ENCODE measurements at places on chromosomes 6 and 20.
A peak's percentile ranks its signal among the peaks of the same experiment; 100 is the strongest.

GRCh38 chr6:4135665-4136353, 434 bp upstream of the ECI2 start:
- DNase-seq: peak; percentile 84

DNA sequence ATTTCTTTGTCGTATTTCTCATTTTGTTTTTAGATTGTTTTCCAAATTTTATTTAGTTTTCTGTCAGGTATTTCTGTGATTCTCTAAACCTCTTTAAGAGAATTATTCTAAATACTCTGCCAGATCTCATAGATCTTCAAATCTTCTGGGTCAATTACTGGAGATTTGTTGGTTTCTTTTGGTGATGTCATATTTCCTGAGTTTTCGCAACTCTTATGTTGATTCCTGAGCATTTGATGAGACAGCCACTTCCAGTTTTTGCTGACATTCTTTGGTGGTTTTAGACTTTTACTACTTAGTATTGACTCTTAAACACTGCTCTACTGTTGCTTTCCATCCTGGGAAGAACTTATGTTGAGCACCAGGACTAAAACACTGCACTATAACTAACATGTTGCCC, 21.9 kb downstream of the ADGB start:
- DNase-seq: no peak

- no peak for DNase-seq
Measured at GRCh38 chr6:111231090-111231459, 143.8 kb downstream of the SLC16A10 start.

DNA sequence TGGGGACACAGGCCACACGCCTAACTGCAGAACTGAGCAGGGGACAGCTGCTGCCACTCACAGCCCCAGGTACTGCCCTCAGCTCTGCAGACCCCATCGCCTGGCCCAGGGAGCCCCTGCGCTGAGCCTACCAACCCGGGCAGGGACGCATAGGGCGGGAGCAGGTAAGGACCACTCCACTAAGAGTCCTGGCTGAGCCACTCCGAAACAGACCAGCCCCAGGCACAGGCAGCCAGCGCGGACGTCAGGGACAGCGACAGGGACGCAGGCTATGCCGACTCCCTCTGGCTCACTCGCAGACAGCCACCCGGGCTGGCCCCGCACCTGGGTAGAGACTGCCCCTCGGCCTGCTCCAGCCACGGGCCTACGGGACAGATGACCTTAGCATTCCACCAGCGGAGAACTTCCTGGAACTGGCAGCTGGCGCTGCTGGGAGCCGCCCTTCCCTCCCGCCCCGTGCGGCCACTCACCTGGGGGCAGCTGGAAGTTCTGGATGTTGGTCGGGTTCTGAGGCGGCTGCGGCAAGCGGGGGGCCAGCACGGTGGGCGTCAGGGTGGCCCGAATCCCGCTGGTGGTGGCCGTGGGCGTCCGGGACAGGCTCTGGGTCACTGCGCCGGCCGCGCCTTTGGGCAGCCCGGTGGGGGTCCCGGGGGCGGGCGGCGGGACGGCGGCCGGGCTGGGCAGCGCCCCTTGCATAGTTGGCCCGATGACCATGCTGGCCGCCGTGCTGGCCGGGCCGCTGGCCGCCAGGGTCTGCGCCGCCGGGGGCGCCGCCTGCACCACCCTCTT, 1.5 kb downstream of the TAF4 start:
- no peak for DNase-seq

DNA sequence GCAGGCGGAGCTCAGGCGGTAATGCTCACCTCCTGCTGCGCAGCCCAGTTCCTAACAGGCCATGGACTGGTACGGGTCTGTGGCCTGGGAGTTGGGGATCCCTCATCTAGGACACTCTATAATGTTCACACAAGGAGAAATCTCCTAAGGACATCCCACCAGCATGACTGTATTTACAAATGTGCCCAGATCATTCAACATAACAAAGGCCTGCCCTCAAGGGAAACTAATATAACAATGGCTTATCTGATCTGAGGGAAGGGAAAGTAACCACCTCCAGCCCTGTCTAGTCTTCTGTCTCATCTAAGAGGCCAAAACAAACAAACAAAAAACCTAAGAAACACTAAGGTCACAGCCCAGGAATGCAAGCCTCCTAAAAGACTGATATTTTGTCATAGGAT, 232.8 kb downstream of the RNGTT start:
- no peak for DNase-seq

DNA sequence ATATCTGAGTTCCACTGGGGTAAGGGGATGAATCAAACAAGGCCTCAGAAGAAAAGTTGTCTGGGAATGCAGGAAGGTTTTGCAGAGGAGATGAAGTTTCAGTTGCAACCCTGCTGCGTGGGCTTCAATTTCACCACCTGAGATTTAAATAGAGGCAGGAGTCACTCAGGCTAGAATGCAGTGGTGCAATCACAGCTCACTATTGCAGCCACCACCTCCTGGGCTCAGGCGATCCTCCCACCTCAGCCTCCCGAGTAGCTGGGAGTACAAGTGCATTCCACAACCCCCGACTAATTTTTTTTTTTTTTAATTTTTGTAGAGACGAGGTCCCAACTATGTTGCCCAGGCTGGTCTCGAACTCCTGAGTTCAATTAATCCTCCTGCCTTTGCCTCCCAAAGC, 1.5 kb upstream of the ZNF165 start:
- no peak for DNase-seq

- DNase-seq: no peak
Measured at GRCh38 chr6:12576389-12576788, 140.2 kb upstream of the PHACTR1 start.

DNA sequence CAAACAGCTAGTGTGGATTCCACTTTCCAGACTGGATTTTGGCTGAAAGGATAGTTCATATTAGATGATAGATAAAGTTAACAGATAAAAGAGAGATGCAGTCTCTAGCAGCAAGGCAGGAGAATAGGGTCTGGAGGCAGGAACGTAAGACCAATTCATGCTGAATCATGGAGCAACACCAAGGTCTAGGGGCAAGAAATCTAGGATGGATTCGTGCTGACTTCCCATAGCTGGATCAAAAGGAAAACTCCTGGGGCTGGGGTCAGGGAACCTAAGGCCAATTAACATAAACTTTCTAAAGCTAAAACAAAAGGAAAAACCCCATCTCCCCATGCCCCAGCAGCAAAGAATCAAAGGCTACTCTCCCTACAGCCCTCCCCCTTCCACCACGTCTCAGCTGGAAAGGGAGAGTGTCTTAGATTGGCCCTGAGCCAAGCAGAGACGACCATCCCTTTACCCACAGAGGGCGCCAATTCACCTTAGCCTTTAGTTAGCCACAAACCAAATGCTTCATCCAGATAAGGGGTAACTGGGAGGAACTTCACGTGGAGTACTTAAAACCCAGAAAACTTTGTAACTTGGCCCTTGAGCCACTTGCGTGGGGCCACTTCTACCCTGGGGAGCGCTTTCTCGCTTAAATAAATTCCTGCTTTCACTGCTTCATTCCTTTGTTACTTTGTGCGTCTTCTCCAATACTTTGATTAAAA, 7.6 kb downstream of the TREM1 start:
- peak; percentile 45 for DNase-seq

- no peak for DNase-seq
Measured at GRCh38 chr20:5535125-5535756, 215.0 kb upstream of the SHLD1 start.
